NCI-H446 treated with DMSO at 0.1 percent for 48 hours (cell line): ENCODE measurements at places on chromosomes 16 and 17.

GRCh38 chr17:82242977-82243647 is 14.3 kb downstream of the SLC16A3 start:
- DNase-seq, result peak; percentile 40

GRCh38 chr16:4617880-4618279 is 3.2 kb upstream of the UBALD1 start:
- no peak for DNase-seq

DNA sequence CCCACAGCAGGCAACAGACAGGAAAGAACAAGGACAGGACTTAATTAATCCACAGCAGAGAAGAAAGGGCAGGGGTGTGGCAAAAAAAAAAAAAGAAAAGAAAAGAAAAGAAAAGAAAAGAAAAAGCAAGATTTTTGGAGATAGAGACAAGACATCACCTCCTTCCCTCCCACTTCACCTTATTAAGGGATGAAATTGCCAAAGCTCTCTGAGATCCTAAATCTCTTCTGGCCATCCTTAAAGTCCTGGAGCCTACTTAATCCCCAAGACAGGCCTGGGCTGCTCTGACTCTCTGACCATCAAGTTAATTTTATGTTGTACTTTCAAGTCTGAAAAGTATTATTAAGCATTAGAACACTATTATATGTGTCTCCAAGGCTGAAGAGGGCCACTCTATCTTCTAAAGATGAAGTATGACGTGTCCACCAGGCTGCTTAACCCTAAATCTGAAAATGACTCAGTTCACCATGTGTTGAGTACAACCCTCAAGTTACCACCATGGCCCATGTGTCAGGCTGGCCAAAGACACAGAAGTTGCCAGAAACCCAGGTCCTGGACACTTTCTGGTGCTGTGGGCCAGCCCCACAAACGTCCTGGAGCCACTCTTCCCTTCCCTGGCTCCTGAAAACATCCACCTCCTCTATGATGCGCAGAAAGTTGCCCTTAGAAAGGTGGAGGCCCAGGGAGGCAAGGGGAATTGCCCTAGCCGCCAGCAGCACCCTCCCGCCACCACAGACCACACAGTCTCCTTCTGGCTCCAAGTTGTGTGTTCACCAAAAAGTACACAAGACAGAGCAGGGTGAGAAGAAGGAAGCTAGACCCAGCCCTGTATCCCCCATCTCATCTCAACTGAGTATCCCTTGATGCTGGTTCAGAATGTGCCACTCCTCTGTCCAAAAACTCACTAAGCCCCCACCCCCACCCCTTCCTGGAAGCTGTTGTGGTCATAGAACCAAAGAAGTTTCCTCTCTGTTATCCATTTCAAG is 2.7 kb downstream of the SOCS1 start:
- no peak for DNase-seq

GRCh38 chr16:49698931-49699840 is 156.7 kb downstream of the ZNF423 start:
- DNase-seq, result no peak

DNA sequence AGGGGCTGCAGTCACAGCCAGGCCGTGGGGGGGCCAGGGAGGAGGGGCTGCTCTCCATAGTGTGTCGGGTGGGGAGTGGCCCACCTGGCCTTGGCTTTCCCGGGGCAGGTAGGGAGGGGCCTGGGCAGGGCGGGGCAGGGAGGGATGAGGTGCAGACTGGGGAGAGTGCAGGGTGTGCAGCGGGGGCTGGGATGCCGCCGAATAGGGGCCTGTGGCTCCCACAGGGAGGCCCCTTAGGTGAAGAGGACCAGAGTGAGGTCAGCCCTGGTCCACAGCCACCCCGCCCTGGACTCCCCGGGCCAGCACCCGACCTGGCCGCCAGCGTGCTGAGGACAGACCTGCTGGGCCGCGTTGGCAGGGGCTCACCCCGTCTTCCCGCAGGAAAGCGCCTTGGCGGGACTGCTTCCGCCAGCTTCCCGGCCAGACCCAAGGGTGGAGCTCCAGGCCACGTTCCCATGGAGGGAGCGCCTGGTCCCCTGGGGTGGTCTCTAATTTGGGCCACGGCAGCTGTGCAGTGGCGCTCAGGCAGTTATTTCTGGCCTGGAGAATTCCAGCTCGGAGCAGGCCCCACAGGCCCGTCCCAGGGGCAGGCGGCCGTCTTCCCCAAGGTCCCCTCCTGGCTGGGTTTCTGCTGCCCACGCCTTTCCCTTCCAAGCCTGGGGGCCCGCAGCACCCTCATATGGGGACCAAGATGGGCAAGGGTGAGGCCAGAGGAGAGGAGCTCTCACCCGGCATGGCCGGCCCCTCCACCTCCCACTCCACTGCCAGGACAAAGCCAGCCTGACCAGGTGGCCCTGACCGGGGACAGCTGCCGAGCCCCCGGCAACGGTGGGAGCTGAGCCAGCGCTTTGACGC is 27.9 kb downstream of the CACNA1H start:
- DNase-seq, result no peak

- DNase-seq, result no peak
Observed at GRCh38 chr16:19967963-19968362, 83.3 kb upstream of the GPRC5B start.

DNA sequence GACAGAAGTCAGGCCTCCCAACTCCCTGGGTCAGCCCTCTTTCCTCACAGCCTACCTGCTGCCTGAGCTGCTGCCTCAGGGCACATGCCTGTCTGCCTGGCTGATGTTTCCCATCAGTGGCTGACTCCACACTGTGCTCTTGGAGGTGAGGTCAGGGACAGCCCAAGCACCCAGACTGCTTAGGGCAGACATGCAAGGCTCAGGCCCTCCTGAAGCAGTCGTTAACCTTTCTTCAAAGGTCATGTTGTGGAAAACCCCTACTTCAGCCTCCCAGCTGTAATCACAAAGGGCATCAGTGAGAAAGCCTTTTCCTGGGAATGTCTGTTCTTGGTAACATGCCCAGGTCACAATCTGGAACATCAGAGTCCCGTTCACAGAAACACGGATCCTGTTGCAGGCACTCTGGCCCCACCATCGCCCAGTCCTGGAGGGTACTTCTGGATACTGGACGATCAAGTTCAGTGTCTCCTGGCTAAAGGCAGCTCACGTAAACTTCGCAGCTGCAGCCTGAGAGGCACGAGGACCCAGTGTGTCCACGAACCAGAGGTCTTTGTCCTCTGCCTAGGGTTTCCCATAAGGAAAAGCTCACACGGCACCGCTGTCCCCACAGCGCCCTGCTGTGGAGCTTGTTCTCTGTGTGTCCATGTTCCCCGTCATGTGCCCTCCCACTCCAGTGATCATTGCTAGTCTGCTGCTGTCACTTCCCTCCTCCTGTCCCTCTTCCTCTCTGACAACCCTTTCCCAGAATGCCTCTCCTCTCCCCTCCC is 54.9 kb downstream of the GNAO1 start:
- no peak for DNase-seq

DNA sequence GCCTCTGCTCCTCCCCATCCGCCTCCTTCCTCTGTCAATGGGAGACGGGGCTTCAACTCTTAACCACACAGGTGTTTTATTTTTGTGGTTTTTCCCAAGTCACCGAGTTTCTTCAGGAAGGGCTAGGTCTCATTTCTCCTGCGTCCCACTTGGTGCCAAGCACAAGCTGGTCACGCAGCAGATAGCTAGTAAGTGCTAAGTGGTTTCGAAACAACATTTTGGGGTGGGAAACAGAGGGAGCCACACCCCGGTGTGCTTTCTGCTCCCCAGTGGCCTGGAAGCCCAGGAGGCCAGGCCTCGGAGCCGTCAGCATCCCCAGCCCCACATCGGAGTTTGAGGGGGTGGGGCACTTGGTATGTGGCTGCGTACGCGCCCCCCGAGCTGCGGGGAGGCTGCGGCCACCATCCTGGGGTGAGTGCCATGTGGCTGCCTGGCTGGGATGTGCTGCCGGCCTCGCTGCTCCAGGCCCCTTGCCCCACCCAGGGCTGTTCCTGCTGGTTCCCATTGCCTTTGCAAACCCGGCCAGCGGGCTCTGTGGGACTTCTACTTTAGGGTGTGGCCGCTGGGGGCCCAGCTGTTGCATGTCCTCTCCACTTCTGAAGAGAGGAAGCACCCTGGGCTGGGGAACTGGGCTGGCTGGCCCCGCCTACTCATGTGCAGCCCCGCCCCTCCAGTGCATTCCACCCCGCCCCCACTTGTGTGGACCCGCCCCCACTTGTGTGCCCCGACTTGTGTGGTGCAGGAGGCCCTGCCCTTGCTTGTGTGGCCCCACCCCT is 55.6 kb downstream of the BAIAP2 start:
- DNase-seq, result no peak

DNA sequence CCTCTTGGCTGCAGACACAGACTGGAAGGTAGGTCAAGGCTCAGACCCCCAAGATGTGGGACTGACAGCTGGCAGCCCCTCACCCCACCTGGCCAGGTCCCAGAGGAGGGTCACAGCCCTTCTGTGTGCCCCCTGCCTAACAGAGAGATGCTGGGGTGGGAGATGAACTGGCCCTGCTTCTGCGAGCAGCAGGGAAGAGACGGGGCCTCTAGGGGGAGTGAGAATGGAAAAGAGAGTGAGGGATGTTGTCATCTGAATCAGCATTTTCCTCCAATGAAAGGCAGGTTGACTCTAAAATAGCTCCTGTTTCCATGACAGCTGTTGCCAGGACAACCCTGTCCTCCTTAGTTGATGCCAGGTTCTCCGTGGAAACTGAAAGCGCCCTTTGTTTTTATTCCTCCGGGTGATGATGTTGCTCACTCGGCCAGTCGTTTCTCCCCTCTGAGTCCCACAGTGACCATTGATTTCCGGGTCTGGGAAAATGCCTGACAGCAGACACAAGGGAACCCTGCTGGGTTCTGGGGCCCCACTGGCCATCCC is 4.9 kb upstream of the NDRG4 start:
- DNase-seq, result peak; percentile 54

GRCh38 chr17:50905460-50905803 is 39.3 kb upstream of the TOB1 start:
- DNase-seq, result no peak

DNA sequence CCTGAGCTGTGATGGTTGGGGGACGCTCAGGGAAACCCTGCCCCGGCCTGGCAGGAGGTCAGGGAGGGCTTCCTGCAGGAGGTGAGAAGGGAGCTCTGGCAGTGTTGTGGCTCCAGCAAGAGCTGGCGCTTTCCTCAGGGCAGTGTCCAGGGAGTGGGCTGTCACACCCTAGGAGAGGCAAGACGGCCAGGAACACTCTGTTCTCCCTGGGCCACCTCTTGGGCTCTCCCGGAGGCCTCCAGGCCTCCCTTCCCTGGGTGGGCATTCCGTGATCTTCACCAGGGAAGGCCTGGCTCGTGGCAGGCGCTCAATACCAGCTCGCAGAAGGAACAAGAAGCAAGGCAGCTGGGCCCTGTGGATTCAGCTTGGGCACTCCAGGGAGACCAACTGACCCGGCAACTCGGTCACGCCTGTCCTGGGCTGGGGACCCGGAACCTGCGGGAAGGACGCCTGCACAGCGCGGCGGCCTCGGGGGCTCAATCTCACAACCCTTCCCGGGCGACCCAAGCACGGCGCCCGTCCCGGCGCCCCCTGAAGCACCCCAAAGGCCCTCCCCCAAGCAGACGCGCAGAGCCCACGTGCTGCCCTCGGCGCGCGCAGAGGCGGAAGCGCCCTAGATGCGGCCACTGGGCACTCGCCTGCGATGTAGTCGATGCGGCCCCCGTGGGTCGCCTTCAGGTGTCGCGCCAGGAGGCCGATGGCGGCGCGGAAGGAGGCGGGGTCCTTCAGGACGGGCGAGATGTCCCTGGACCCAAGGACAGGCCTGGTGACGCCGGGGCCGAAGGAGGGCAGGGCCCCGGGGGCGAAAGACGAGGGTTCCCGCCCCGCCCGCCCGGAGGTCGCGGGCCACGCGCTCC is 588 bp downstream of the APRT start:
- peak; percentile 45 for DNase-seq

DNA sequence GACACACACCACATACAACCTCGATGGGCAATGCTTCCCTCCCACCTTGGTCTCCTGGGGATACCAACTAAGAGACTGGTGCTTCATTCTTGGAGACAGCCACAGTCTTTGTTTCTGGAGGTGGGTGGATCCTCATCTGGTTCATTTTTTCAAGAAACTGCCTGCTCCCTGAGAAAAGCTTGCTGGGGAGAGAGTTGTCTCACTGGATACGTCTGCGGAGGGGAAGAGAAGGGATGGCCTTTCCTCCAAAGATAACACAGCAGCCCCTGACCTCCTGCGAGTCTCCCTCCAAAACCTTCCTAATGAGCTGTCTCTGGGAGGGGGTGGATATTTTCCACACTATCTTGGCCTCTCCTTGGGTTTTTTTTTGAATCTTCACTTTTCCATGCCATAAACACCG is 221.2 kb downstream of the SOX9 start:
- no peak for DNase-seq

DNA sequence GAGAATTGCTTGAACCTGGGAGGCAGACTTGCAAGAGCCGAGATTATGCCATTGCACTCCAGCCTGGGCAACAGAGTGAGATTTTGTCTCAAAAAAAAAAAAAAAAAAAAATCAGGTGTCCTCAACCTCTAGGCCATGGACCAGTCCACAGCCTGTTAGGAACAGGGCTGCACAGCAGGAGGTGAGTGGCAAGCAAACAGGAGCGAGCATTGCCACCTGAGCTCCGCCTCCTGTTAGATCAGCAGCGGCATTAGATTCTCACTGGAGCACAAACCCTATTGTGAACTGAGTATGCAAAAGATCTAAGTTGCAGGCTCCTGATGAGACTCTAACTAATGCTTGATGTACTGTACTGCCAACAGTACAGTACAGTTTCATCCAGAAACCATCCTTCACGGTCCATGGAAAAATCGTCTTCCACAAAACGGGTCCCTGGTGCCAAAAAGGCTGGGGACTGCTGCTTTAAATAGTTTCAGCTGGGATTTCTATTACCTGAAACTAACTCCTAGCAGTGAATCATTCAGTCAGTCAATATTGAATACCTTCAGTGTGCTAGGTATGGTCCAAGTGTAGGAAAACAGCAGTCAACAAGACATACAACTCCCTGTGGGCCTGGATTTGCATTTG is 56.3 kb upstream of the DHX40 start:
- no peak for DNase-seq

DNA sequence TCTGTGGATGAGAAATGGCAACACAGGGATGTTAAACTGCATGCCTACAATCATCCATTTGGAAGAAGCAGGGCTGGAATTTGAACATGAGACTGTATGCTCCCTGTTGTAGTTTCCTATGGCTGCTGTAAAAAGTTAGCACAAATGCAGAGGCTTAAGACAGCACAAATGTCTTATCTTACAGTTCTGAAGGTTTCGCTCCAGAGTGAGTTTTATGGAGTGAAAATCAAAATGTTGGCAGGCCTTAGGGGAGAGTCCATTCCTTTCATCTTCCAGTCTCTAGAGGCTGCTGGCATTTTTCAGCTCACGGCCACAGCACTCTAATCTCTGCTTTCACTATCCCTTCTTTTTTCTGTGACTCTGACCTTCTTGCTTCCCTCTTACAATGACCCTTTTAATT is 660.1 kb downstream of the WWOX start:
- no peak for DNase-seq

- DNase-seq, result no peak
Observed at GRCh38 chr16:59090541-59090940, 356.4 kb upstream of the GOT2 start.

GRCh38 chr17:76458580-76459490 is 5.9 kb upstream of the UBE2O start:
- DNase-seq, result no peak

DNA sequence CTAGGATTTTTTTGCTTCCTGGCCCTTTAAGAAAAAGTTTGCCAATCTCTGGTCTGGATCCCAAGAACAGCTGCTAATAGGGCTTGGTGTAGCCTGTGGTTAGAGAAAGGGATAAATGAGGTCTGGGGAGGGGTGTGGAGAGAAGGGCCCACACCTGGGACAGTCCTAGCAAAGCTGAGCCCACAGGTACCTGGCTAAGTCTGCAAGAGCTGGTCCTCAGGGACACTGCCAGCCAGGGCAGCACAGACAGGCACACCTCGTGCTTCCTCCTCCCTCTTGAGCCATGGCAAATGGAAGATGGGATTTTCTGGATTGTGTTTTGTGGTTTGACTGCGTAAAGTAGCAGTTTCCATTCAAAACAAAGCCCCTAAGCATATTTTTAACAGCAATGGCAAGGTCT is 217.5 kb downstream of the SOX9 start:
- DNase-seq, result no peak
